ENCODE measurements at places on chromosomes 6 and 20.
A peak's percentile ranks its signal among the peaks of the same experiment; 100 is the strongest.

GRCh38 chr6:145112711-145113148 lies 622.6 kb downstream of the EPM2A start:
- no peak for DNase-seq

GRCh38 chr6:68427630-68428029 lies 207.5 kb upstream of the ADGRB3 start:
- DNase-seq: no peak

DNA sequence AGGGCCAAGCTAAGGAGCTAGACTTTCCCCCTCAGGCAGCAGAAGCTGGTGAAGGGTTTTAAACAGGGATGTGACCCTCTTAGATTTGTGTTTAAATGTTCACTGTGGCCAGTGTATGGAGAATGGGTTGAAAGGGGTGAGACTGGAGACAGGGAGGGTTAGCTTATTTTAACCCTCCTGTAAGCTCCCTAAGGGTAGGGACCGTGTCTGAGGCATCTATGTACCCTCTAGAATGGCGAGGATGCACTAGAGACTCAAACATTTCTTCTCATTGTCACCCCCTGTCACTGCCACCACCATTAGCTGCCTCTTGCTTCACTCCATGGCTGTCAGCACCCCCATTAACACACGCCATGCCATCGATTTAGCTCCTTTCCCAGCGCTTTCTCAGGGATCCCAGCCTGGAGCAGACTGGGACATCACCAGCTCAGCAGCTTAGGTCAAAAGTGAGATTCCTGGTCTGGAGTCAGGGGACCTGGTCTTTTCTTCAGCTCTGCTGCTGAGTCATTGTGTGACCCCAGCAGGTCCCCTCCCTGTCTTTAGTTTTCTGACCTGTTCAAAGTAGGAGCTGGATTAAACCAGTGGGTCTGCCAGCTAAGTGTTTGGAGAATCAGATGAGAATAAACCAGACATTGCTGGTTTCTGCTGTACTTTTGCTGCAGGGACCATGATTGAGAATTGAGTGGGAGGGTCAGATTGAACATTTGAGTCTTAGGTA lies 1.1 kb upstream of the SLC22A7 start:
- no peak for DNase-seq

GRCh38 chr6:96235927-96236326 lies 220.2 kb downstream of the FUT9 start:
- no peak for DNase-seq

DNA sequence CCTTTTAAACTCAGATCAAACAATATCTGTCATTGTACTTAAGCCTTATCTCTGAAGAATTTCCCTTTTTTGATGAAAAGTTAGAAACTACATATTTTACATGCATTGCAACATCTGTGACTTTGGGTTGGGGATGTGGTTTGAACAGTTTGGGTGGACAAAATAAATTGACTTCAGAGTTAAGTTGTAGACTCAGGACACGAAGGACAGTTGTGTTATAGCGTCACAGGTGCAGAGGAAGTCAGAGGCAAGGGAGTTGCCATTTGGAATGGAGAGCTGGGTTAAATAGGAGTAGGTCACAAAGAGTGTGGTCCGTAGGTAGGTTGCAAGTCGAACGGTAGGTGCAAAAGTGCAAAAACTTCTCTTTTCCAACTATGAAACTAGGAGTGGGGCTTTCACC lies 46.0 kb downstream of the ZFAND3 start:
- no peak for DNase-seq

DNA sequence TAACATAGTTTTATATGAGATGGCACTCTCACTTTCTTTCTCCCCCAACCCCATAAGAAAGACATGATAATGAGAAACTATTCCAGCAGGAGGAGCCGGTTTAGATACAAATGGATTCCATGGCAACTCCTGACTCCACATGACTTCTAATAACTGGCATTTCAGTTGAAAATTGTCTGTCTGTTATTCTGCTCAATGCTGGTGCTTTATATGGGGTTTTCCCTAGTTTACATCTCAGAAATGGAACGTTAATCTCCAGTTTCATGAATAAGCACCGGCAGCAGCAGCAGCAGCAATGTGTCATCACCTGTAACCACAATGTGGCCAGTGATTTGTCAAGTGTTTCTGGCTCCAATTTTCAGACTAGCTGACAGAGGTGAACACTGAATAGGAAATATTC lies 8.0 kb upstream of the SIM1 start:
- DNase-seq: no peak

GRCh38 chr20:47664068-47664437 lies 121.2 kb downstream of the SULF2 start:
- DNase-seq: no peak

DNA sequence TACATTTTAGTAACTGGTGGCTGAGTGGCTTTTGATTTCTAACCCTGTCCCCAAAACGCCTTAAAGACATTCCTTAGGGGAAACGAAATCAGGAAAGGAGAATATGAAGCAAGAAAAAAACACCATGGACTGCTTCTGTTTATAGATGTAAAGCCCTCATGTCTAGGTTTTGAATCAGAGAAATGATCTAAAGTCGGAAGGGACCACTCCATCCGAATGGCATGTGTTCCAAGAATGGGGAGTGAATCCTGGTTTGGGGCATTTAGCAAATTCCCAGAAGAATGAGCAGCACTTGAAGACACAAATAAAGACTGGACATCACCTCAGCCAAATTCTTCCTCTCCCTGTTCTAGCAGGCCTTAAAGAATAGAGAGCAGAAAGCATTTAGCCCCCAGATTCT lies 65.6 kb downstream of the CAP2 start:
- DNase-seq: no peak

DNA sequence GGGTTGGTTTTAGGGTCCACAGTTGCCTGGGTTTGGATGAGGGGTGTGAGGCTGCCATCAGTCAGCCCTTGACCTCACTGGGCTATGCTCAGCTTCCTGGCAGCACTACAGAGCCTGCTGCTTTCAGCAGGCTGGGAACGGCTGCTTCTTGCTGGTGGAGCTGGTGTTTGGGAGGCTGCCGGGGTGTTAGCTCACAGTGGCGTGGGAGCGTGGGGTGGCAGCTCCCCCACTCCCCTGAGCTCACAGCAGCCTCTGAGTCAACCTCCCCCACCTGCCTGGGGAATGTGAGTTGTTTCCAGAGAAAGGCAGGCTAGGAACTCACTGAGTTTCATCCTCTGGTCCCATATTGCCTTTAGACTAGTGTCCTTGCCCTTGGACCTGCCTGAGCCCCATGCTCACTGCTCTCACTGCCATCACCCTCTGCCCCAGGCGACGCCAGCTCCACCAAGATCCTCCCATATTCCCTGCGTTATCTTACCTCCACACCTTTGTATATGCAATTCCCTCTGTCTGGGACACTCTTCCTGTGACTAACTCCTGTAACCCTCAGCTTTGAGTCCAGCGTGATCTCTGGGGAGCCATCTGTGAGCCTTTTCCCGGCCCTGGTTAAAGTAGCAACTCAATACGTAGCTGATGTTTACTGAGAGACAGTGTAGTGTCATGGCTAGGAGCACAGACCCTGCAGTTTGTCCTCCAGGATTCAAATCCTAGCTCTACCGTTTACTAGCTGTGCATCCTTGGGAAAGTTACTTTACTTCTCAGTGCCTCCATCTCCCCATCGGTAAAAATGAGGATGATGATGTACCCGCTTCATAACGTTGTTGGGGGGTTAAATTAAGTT lies 34.8 kb downstream of the PPP1R16B start:
- no peak for DNase-seq

GRCh38 chr6:113680301-113680700 lies 176.8 kb upstream of the MARCKS start:
- DNase-seq: no peak

GRCh38 chr6:25927756-25928216 lies 2.7 kb downstream of the SLC17A2 start:
- no peak for DNase-seq

GRCh38 chr6:155400654-155400965 lies 55.0 kb downstream of the NOX3 start:
- no peak for DNase-seq

DNA sequence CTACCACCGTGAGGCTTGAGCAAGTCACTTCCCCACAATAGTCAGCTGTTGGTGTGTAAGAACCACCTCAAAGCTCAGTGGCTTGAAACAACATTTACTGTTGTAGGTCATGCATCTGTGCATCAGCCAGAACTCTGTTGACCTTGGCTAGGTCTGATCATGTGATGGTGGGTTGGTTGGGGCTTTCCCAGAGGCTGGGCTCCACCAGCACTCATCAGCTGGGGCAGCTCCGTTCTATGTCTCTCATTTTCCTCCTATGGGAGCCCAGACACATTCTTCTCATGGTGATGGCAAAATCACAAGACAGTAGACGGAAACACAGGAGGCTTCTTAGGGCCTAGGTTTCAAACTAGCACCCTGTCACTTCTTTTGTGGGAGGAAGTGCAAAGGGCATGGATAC lies 42.8 kb upstream of the PSMF1 start:
- DNase-seq: no peak

- DNase-seq: no peak
Measured at GRCh38 chr6:36517408-36517807, 29.9 kb downstream of the STK38 start.

GRCh38 chr20:11814267-11814666 lies 103.4 kb upstream of the BTBD3 start:
- DNase-seq: no peak

DNA sequence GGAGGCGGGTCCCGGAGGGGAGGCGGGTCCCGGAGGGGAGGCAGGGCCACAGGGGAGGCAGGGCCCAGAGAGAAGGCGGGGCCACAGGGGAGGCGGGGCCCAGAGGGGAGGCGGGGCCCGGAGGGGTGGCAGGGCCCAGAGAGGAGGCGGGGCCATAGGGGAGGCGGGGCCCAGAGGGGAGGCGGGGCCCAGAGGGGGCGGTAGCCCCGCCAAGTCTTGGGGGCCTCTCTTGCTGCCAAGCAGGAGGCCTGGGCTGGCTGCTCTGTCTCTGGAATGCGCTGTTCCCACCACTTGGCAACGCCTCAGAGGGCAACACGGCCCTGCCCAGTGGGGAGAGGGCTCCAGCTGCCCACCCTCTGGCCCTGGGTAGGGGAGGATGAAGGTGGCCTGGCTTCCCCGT lies 80.5 kb downstream of the YTHDF1 start:
- DNase-seq: peak; percentile 33

GRCh38 chr6:131646249-131646670 lies 9.2 kb downstream of the ENPP3 start:
- DNase-seq: no peak

- DNase-seq: no peak
Measured at GRCh38 chr20:24109008-24109407, 120.4 kb upstream of the GGTLC1 start.

DNA sequence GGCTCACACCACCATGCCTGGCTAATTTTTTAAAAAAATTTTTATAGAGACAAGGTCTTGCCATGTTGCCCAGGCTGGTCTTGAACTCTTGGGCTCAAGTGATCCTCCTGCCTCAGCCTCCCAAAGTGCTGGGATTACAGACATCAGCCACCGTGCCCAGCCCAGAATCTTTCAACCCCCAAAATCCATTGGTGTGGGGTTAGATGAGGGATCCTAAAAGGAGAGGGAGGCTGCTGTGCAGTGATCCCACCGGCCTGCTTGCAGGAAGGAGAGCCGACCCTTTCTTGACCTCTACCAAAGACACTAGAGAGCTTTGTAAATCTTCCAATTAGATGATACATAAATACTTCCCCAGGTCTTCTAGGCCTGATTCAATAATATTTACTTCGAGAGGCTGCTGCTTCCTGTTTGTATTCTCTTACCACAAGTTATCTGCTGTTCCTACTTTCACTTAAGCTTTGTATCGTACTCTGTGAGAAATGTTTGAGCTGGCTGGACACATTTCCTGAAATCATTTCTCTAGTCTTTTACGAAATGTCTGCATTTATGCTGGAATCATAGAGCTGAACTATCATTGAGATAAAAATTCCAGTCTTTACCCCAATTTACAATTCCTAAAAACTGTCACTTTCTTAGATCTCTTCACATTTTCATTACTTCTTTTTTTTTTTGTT lies 49.3 kb upstream of the IER3 start:
- DNase-seq: no peak

DNA sequence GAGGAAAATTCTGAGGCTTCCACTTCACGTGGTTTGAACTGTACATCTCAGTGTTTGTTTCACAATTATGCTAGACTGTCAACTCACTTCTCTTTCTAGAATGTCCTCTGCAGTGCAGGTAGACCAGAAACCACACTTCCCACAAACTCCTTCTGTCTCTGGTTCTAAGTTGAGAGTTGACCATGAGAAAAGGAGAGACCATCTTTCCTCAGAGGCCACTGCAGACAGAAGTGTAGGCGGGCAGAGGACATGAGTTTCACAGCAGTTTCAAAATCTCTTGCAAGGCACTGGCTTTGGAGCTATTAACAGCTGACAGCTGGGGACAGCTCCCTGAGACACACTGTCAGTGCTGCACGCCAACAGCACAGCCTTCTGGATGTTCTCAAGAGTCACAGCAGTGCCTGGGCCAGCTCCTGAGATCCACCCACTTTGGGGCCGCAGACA lies 55.4 kb upstream of the MOXD1 start:
- DNase-seq: peak; percentile 47

DNA sequence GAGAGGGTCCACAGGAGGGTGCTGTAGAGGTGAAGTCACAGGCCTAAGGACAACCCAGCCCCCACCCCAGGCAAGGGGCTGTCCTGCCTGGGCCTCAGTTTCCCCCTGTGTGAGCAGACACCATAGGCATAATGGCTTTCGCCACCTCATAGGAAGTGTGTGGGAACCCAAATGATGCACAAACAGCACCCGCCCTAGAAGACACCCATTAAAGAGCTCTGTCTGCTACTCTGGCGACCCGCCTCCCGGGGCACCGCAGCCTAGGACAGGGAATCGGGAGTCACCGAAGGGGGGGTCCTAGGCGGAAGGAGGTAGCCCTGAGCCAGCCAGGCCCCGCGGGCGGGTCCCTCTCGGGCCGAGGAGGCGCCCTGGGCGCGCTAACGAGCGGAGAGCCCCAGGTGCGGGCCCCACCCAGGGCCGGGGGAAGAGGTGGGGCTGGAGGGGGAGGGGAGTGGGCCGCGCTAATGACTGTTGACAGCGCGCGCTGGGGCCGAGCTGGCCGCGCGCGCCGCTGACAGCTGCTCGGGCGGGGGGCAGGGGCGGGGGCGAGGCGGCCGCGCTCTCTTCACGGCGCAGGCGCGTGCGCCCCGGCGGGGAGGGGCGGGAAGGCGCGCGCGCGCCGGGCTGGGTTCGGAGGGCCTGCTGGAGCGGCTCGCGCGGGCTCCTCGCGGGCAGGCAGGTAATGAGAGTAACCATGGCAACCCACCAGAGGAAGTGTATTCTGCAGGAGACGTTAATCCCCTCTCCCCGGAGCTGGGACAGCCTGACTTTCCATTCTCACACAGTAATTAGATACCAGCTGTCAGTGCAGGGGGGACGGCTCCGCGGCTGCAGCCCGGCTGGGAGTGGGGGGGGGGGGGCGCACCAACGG lies 48.9 kb downstream of the NOL4L start:
- DNase-seq: peak; percentile 34

DNA sequence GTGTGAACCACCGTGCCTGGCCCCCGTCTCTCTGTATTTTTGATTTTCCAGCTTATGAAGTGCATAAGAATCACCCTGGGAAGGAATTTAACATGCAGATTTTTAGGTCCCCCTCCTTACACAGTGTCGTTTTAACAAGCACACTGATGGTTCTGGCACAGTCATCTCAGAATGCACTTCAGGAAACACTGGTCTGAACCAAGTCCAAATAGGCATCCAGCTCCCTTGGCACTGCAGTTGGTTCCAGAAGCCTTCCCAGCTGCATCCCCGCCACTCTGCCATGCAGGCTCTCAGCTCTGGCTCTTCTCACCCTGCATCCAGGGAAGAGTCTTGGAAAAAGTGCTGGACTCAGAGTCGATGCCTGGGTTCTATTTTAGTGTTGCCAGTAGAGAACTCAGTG lies 20.1 kb downstream of the RIPOR2 start:
- no peak for DNase-seq

GRCh38 chr6:137039010-137039409 lies 5.8 kb downstream of the IL20RA start:
- DNase-seq: no peak

Data from heart left ventricle (tissue), 16 donors.